Lower leg skin (tissue), 4 donors: ENCODE measurements at places on chromosomes 4 and X.

- no peak for DNase-seq
Measured at GRCh38 chr4:157057218-157057617, 18.7 kb upstream of the GLRB start.

GRCh38 chr4:1463088-1463926, 57.1 kb upstream of the NKX1-1 start:
- DNase-seq = no peak

- DNase-seq = no peak
Measured at GRCh38 chrX:118551426-118551825, 55.8 kb downstream of the DOCK11 start.

GRCh38 chr4:122772311-122772710, 39.8 kb downstream of the BBS12 start:
- no peak for DNase-seq

DNA sequence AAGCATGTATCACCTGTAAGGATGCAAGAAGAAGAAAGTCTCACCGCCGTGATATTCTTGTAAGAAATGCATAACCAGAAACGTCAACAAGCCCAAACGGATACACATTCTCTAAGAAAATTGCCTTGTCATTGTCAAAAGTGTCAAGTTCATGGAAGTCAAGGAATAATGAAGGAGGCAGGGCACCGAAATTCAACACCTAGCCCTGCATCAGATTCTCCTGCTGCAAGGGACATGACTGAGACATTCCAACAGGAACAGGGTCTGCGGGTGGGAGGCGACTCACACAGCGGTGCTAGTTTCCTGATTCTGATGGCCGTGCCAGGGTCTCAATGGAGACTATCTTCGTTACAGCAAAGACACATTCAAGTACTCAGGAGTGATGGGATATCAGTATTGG, 26.7 kb downstream of the IRF2 start:
- DNase-seq = no peak

GRCh38 chr4:182680234-182680653, 236.9 kb downstream of the DCTD start:
- no peak for DNase-seq

DNA sequence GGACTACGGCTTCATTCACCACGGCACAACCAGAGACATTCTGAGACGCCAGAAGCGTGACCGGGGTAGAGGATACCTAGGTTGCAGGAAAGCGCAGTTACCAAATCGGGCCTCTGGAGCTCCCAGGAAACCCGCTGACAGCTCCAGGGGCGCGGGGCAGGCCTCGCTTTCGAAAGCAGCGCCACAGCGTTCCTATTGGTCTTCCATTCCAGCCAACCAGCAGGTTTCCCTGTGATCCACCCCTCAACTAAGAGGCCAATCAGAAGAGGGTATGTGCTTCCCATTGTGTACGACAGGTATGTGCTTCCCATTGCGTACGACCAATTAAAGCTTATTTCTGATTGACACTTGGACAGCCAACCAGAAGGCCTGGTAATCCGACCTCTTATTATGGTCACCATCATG, 14.9 kb downstream of the SNX12 start:
- no peak for DNase-seq

- no peak for DNase-seq
Measured at GRCh38 chrX:38898261-38898660, 97.0 kb downstream of the MID1IP1 start.

DNA sequence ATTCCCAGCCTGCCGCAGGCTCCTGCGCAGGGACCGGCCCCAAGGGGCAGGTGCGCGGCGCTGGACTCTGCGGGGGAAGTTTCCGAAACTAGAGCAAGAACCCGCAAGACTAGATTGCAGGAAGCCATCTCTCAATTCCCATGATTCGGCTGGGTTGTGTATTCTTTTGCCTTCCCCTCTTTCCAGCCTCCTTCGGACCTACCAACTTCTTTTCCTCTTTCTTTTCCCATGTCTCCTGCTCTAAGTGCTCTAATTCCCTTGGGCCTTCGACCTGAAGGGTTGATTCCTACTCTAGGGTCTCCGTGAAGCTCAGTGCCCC, 645 bp upstream of the OPHN1 start:
- no peak for DNase-seq

DNA sequence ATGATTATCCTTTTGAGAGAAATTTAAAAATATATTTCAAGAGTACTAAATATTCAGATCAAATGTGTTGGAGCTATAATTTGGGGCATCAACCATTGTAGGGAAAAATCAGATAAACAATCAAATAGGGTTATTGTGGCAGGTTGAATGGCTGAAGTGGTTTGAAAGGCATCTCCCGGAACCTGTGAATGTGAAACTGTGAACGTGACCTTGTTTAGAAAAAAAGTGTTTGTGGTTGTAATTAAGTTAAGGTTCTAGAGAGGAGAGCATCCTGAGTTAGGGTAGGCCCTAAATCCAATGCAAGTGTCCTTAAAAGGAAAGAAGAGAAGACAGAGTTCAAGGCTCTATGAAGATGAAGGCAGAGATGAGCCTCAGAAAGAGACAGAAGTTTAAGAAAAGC, 37.4 kb downstream of the ADGRA3 start:
- no peak for DNase-seq

DNA sequence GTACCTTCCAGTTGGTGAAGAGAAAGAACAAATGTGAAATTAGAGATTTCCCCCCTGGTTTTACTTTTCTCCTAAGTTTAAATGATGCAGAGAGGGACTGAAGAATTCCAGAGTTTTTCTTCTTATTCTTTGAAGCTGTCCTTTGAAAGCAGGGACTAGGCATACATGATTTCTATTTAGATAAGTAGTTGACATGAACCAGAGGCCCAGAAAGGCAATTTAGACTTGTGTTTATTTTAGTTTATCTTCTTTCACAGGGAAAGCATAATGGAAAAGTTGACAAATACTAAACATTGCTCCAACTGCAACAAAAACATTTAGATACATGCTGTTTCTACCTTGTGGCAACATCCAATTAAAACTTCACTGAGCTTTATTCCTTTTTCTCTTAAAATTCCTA, 32.0 kb downstream of the PTPN13 start:
- no peak for DNase-seq

DNA sequence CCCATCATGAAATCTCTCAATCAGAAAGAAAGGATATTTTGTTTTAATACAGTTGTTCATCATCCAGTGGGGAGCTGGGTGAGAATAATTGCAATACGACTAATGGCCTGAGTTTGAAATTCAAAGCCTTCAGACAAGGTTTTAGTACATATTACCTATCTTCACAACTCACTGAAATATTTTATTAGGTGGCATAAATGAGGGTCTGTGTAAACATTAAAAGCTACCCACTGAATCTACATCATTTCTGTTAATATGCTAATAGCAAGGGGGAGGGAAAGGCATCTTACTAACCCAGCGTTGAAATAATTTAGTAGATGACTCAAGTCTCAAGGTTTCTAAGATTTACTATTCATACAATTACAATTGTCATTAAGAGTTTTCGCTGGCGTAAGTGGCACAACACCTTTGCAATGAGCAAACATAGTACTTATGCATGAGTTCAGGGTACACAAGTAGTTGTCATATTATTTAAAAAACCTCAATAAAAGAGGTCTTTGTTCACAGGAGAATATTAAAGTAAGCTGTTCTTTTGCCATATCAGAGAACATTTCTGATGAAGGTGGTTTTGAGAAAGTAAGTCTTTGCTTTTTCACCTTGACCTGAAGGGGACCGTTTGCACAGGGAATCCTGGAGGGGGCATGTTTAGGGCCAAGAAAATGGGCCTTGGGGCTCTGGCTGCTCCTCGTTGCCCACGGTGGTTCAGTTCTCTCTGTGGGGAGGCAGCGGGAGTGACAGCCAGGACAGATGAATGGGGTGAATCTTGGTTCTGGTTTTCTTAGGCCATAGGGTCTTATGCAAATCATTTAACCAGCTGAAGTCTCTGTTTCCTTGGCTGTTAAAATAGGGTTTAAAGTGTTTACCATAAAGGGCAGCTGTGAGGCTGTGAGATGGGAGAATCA, 4.5 kb upstream of the RHOH start:
- no peak for DNase-seq

GRCh38 chr4:174521800-174522182, 497 bp downstream of the HPGD start:
- DNase-seq = peak; percentile 31

- DNase-seq = no peak
Measured at GRCh38 chrX:46710927-46711623, 47.8 kb downstream of the SLC9A7 start.

DNA sequence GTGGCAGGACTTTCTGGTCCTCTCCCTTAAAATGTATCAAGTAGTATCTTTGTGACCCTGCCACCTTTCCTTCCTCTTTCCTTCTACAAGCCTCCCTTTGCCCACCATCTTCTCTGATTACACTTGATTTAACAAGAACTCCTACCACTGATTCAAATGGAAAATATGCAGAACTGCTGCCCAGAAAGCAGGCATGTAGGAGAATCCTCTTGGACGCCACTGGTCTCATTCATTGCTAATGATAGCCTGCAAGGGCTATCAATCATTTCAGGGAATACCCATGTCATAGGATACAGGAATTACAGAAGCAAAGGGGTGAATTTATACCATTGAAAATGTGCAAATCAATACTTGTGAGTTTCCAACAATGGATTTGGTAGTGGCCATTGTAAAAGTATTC, 294.6 kb upstream of the NRK start:
- no peak for DNase-seq

- DNase-seq = no peak
Measured at GRCh38 chr4:167642250-167642649, 408.0 kb upstream of the SPOCK3 start.

GRCh38 chr4:57607566-57608180, 497.5 kb upstream of the IGFBP7 start:
- DNase-seq = no peak
